ENCODE measurements at places on chromosomes 3 and 15.

- DNase-seq = no peak
Measured at GRCh38 chr15:71110405-71111180, 4.7 kb upstream of the THSD4 start.

GRCh38 chr15:24054547-24055245 is 367.6 kb upstream of the NDN start:
- no peak for DNase-seq

GRCh38 chr15:75891895-75892294 is 11.8 kb upstream of the FBXO22 start:
- DNase-seq = no peak

DNA sequence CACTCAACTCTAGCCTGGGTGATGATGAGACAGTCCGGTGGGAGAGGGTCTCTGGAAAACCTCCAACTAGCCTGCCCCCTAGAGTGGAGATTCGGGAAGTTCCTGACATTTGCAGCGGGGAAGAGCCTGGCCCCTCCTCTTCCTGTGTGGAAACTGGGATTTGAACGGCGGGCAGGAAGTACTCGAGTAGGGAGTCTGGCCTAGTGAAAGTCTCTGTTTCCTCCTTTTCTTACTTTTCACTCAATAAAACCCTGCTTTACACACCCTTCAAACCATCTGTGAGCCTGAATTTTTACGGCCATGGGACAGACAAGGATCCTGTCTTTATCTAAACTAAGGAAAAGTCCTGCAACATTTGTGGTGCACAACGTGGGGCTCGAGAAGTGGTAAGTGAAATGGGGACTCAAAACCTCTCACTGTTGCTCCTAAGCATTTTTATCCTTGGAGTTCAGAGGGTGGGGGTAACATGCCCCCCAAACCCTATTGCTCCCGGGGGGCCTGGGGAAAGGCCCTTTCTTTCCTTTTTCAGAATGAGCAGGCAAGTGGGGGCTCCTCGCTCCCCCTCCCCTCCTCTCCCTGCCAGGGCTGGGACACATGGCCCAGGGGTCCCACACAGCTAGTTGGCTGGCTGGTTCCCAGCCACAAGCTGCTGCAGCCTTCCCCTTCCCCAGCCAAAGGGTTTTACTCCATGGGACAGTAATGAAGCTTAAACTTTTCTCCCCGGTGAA is 224.7 kb upstream of the GBE1 start:
- DNase-seq = no peak

DNA sequence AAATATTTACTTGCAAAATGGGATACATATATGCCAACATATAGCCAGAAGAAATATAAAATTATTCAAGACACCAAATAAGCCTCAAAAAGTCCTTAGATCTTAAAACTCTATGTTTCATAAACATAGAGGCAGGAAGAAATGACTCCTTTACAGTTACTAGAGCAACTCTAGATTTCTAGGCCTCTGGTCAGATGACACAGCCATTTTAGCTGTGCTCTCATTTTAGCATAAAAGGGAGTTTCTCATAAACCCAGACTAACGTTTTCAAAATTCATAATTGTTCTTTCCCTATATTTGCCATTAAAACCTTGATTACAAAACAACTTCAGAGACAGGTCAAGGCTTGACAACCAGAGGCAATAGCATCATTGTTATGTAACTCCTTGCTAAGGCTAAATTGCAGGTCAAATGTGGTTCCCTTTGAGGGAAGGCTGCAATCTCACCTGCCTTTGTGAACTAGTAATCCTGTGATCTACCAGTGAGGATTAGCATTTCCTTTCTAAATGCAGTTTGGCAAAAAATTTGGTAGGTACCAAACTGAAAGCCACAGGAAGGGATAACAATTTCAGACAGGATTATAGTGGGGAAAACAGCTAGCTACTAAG is 8.2 kb downstream of the THOC7 start:
- DNase-seq = no peak

GRCh38 chr15:61032600-61033286 is 196.4 kb downstream of the RORA start:
- DNase-seq = no peak

GRCh38 chr3:98577178-98577895 is 16.1 kb downstream of the CPOX start:
- no peak for DNase-seq

GRCh38 chr3:111282024-111282423 is 210.4 kb downstream of the NECTIN3 start:
- DNase-seq = no peak

GRCh38 chr3:10882851-10883250 is 66.8 kb downstream of the SLC6A11 start:
- no peak for DNase-seq

DNA sequence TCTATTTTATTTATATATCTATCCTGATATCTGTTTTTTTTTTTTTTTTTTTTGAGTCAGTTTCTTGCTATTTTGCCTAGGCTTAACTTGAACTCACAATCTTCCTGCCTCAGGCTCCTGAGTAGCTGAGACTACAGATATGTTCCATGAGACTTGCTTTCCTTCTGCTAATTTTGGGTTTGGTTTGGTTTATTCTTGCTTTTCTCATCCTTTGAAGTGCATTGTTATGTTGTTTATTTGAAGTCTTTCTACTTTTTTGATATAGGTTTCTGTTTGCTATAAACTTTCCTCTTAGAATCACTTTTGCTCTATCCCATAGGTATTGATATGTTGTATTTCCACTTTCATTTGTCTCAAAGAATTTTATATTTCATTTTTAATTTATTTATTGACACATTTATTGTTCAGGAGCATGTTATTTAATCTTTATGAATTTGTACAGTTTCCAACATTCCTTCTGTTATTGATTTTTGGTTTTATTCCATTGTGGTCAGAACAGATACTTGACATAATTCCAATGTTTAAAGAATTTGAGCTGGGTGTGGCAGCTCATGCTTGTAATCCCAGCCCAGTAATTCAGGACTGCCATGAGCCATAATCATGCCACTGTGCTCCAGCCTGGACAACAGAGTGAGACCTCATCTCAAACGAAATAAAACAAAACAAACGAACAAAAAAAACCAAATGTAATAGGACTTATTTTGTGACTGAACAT is 62.3 kb upstream of the PLSCR4 start:
- DNase-seq = no peak

DNA sequence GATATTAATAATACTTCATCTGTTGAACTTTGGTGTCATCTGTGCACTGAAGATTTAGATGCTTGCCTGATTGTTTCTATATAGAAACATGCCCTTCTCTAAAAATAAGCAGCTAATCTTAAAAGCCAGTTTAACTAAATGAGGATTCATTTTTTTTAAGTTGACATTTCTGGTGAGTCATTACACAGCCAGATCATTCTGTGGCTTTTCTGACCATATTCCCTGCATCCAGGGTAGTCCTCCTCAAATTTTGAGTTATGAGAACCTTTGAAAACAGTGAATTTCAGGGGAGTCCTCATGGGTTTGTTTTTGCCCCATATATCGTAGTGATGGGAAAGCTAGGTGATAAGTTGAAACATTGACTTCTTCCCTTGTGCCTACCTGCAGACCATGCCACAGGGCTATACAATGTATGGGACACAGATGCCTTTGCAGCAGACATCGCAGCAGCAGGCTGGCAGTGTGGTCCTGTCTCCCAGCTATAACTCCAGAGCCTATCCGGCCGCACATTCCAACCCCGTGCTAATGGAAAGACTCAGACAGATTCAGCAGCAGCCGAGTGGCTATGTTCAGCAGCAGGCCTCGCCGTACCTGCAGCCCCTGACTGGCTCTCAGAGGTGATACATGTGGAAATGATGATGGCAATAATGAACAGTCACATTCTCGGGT is 26.5 kb upstream of the P2RY12 start:
- DNase-seq = no peak

DNA sequence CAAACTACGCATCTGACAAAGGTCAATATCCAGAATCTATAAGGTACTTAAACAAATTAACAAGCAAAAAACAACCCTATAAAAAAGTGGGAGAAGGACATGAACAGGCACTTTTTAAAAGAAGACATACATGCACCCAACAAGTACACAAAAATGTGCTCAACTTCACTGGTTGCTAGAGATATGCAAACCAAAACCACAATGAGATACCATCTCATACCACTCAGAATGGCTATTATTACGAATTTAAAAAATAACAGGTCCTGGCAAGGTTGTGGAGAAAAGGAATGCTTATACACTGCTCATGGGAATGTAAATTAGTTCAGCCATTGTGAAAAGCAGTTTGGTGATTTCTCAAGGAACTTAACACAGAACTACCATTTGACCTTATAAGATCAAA is 175.6 kb upstream of the MLF1 start:
- no peak for DNase-seq

DNA sequence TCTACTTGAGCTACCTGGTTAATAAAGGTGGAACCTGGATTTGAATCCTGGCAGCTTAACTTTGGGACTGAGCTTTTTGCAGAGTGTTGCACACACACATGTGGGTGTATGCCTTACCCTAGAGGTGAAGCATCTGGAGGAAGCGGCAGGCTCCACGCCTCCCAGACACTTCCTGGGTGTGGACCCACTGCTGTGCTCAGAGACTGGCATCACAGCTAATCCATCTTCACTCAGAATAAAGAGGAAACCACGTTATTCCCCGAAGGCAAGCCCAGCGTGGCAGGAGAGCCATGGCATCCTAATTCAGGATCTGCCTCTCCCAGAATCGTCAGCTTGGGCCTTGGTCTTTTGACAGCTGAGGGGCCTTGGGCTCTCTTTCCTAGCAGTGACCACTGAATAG is 25.5 kb downstream of the CCDC13 start:
- DNase-seq = no peak

GRCh38 chr15:85010386-85011159 is 28.9 kb downstream of the PDE8A start:
- no peak for DNase-seq

GRCh38 chr15:70353606-70354345 is 256.1 kb upstream of the TLE3 start:
- peak; percentile 57 for DNase-seq

DNA sequence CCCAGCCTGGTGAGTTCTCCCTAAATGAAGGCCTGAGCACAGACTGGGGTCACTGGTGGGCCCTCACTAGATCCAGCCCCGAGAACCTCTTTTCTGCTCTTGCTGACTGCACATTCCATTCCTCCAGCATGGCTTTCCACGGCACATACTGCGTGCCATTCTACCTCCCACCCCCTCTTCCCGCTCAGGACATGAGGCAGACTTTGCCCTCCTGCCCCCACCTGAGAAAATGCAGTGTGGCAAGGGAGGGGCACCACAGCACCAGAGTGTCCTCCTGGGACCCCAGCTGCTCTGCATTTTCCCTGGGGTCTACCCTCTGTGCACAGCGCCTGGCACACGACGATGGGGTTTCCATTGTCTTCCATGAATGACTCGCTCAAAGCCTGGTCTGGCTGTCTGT is 6.1 kb upstream of the SLCO2A1 start:
- no peak for DNase-seq

GRCh38 chr3:195441476-195441991 is 1.3 kb downstream of the ACAP2 start:
- DNase-seq = no peak

DNA sequence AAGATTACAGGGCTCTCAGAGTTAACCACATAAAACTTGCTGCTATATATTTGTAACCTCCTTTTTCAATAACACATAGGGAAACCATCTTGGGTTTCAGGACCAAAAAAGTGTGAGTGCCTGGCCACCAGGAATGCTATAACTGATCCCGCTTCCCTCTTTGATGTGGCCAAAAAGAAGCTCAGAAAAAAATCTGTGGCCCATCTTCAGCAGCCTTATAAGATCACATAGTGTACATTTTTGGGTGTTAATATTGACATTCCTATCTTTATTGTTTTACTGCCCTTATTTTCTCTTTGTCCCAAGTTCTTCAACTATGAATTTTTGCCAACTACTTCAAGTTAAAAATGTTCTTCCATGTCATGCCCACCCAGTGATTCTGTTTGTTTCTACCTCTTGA is 102.8 kb downstream of the LIPC start:
- DNase-seq = no peak

Measured in right forelimb (tissue), 1 donor.